Karpas-422 (cell line): ENCODE measurements at places on chromosomes 7 and 10.

GRCh38 chr7:10225275-10225674 lies 748.4 kb upstream of the PHF14 start:
- no peak for DNase-seq

DNA sequence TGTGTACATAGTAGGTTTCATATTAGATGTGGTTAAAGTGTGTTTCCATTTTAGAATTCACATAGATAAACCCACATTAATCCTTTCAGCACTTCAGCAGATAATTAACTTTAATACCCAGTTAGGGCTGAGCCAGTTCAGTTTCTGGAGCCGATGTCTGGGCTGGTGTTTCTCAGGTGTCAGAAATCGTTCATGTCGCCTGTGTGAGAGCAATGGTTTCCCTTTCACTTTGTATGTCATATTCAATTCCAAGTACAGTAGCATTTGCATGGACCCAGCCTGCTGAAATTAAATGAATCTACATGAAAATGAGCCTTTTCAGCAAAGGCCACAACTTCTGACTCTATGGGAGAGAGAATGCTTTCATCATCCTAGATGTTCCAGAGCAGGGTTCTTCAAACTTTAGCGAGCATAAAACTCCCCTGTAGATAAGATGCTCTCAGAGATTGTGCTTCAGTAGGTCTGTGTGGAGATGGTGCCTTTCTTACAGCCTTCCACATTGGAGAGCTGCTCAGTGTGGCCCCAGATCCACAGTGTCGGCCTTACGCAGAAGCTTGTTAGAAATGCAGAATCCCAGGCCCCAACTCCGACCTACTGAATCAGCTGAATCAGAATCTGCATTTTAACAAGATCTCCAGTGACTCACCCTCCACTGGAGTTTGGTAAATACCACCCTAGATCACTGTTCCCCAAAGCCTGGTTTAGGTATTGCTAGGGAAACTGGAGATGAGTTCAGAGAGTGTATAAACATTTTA lies 19.6 kb downstream of the WIPF3 start:
- DNase-seq, result no peak

DNA sequence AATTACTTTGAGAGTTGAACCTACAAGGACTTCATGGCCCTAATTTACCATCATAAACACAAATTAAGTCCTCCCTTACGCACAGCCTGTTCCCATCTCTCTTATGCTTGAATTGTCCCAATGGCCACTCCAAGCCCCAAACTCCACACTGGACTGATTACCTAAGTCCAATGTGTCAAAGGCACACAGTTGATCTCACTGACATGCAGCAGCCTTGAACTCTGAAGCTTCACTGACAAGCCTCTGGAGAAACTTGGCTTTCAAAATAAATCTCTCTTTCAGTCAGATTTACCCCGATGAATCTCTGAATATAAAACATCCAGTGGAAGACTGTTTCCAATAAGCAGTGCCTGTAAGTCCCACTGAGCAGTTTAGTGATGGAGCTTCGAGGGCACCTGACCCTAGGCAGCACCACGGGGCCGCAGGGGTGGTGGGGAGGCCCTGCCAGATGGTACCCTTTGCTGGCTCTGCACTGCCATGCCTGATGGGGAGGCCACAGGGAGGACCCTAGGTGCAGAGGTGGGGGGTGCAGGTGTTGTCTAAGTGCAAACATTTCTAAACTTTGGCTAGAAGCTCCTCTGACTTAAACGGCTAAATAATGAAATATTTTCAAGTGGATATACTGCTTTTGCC lies 3.3 kb upstream of the MAT1A start:
- no peak for DNase-seq

- DNase-seq, result peak; percentile 65
These were observed 495 bp downstream of the SFR1 start for GRCh38 chr10:104122225-104123107.

GRCh38 chr10:34781711-34782110 lies 33.4 kb downstream of the PARD3 start:
- DNase-seq, result no peak

DNA sequence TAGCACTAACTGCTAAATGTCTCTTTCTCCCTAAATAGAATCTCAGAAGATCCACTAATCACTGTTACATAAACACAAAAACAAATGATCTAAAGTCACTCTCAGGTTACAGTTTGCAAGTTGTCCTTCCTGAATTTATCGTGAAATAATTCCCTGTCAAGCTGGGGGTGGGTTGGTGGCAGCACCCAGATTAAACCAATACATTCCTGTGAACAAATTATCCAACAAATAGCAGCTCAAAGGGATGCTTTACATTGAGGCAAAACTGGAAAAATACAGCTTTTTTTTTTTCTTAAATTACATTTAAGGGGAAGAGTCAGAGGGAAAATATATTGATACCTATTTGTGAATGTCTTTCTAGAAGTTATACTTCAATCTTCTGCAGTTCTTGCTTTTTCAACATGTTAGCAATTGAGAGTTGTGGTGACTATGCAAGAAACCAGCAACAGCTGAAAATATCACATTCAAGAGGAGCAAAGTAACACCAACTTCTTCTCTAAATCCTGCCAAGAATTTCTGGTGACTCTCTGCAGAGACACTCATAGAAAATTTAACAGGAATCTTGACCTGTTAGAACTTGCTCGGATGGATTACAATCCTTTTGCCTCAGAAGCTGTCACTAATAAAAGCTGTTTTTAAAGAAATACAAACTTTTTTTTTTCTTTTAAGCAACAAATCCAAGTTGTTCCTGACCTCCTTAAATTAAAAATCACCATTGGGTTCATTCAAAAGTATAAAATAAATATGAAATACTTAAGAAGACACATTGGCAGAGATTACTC lies 18.9 kb downstream of the LMOD2 start:
- DNase-seq, result no peak

- DNase-seq, result peak; percentile 73
These were observed 35.0 kb upstream of the ZNF32 start for GRCh38 chr10:43683451-43684291.

- no peak for DNase-seq
These were observed 155.4 kb downstream of the CELF2 start for GRCh38 chr10:11173042-11173441.

DNA sequence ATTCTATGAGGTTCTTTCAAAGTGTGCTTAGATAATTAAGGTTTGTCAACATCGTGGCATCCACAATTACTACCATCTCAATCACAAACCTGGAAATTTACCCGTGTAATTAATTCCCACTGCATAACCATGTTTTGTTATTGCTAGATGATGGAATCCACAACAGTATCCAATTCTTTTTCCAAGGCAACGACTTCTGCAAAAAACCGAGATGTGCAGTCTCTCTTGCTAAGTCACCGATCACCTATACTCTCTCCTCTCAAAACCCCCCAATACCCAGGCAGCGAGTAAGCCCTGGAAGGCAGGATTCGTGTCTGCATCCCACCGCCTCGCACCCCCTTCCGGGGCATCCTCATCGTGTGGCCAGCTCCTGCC lies 678 bp upstream of the EIF4H start:
- DNase-seq, result no peak

- no peak for DNase-seq
These were observed 71.7 kb downstream of the TAF3 start for GRCh38 chr10:7889947-7890542.

- DNase-seq, result no peak
These were observed 39.1 kb downstream of the NPVF start for GRCh38 chr7:25189197-25189596.

- no peak for DNase-seq
These were observed 24.2 kb upstream of the RASSF4 start for GRCh38 chr10:44935201-44935965.

GRCh38 chr10:65846949-65847348 lies 1078.9 kb upstream of the LRRTM3 start:
- no peak for DNase-seq

DNA sequence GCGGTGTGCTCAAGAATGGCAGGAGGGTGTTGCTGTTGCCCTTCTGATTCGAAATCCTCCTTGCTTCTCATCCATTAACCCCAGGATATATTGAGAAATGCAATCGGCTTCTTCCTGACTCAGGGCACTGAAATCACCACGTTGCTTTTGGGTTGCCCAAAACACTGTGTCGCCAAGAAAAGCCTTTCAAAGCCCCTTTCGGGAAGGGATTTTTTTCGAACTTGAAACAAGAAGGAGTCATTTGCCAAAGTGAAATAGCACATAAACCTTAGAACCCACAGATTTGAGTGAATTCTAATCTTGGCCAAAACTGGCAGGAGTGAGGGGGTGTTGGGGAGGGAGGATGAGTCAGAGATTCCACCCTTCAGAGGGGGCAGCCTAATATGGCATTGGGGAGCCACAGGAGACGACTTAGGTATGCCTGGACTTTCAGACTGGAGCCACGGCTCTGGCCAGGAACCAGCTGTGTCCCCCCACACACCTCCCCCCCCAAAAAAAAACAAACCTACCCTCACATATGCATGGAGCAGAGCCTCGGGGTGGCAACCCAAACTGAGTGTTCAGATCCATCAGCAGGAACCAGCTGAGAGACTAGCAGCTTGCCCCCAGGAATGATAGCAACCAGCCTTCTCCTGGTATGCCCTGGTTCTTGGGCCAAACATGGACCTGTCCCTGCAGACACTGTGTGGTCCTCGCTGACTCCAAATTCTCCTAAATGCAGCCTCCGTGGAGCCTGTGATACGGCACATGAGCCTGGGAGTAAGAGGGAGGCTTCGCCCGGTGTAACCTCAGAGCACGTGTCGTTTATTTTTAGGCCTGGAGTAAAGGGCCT lies 138.4 kb downstream of the FGFR2 start:
- no peak for DNase-seq

GRCh38 chr7:71237945-71238344 lies 106.0 kb downstream of the GALNT17 start:
- DNase-seq, result no peak

- no peak for DNase-seq
These were observed 39.5 kb upstream of the NCAPG2 start for GRCh38 chr7:158744070-158744469.

DNA sequence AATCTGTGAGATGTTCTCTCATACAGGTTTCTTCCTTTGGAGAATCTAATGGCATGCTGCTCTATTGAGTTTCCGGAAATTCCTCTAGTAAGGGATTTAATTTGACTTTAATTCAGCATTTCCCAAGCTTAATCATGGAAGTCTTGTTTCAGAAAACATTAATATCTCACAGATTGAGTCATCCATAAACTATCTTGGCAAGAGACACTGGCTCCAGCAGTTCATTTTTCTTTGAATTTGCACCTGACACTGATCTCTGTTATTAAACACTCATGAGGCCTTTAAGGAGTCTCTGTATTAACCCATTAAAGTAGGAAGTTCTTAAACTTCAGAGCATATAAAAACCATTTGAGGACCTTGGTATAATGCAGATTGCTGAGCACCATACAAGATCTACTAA lies 3.6 kb upstream of the ITGB8 start:
- DNase-seq, result no peak

DNA sequence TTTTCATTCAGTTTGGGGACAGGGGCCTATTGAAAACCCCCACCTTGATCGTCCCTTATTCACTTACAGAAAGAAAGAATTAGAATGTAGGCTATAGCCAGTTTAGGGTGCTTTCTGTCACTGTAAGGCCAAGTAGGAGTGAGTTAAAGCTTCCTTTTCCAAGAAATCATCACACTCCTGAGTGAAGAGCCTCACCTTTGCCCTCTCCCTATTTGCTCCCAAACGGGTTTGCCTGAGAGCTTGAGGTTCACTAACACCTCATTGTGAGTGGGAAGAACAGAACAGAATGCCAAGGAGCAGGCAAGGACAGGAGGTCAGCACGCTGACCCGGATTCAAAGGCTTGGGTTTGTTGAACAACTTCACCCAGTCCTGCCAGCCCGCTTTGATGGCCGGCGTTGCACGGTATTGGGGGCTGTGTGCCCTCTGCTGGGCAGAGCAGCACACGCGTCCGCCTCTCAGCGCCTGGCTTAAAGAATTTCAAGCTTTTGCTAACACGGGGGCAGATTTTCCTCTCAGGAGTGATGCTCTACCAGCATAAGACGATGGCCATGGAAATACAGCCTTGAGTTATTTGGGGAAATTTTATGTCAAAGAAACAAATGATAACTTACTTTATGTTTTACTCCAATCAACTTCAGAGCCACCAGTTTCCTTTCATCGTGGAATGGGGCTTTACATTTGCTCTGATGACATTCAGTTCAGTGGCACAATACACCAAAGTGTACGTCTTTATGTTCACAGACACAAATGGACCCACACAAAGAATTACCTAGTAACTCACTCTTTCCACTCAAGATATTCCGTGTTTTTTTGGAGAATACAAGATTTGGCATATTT lies 470.0 kb downstream of the SUGCT start:
- peak; percentile 80 for DNase-seq

GRCh38 chr7:101934618-101935017 lies 117.2 kb downstream of the CUX1 start:
- no peak for DNase-seq

- DNase-seq, result peak; percentile 70
These were observed 441 bp downstream of the FBH1 start for GRCh38 chr10:5890452-5890915.

- no peak for DNase-seq
These were observed 13.1 kb downstream of the DPYSL4 start for GRCh38 chr10:132199854-132200311.

GRCh38 chr7:138000081-138000701 lies 1.7 kb downstream of the CREB3L2 start:
- no peak for DNase-seq

- peak; percentile 68 for DNase-seq
These were observed 7.7 kb downstream of the SLC37A3 start for GRCh38 chr7:140390466-140391190.

DNA sequence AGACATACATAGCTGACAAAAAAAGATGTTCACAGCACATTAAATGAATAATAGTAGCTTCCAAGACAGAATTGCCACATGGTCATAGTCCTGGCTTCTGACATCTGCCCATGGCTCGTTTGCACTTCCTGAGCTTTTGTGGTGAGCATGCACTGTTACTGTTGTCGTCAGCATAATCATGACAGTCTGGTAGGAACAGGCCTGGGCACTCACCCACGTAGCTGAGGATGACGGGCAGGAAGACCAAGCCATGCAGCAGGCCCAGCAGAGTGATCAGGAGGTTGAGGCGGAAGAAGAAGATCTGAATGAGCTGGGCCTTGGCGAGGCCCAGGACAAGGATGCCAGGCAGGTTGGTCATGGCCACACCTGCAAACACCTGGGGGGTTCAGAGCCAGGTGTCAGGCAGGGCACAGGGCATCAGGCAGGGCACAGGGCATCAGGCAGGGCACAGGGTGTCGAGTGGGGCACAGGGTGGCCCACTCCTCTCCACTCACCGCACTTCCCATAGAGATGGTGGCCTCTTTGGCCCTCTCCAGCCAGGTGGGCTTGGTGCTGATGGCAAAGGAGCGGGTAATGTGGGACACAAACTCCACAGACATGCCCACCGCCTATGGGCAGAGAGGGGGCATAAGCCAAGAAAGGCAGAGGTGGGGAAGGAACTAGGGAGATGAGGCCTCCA lies 25.3 kb upstream of the NUDCD3 start:
- DNase-seq, result no peak

GRCh38 chr7:22356701-22357310 lies at the start of gene RAPGEF5:
TSS of gene RAPGEF5 (minus strand) at chr7:22357154. CDS start at chr7:22357060, 94 bp downstream.
- DNase-seq, result peak; percentile 88

DNA sequence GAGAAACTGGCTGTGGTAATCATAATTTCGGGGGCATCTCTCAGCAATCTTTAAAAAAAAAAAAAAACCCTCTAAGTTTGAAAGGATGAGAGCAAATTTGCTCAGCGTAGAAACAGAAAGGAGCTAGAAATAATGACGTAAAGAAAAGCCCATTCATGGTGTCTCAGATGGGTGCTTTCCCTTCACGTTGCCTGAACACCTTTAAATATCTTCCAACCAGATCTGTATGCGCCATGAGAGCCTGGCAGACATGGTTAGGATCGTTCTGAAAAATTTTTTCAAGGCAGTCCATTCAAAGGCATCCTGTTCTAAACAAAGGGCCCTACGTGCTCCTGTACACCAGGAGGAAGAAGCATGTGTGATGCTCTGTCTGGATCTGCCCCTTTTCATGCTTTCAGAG lies 141.2 kb upstream of the C1QL3 start:
- DNase-seq, result no peak
